Calu3 (cell line): ENCODE measurements at places on chromosomes 2 and 18.

- H3K27me3 ChIP-seq: no peaks in the 10 kb centered on the region
- peaks cover 19% of the 10 kb centered on the region for H3K36me3 ChIP-seq
- H3K4me1 ChIP-seq: peaks cover 20% of the 10 kb centered on the region
- H3K4me3 ChIP-seq: peak overlapping the region; percentile 96
- peak; percentile 10 for DNase-seq
Observed at GRCh38 chr2:15560140-15560987, 770 bp downstream of the NBAS start.

GRCh38 chr2:159683817-159684216, 28.5 kb upstream of the MARCHF7 start:
- no peaks in the 10 kb centered on the region for H3K4me1 ChIP-seq
- H3K36me3 ChIP-seq: no peaks in the 10 kb centered on the region
- H3K27me3 ChIP-seq: no peaks in the 10 kb centered on the region
- no peak overlapping the region for H3K4me3 ChIP-seq

DNA sequence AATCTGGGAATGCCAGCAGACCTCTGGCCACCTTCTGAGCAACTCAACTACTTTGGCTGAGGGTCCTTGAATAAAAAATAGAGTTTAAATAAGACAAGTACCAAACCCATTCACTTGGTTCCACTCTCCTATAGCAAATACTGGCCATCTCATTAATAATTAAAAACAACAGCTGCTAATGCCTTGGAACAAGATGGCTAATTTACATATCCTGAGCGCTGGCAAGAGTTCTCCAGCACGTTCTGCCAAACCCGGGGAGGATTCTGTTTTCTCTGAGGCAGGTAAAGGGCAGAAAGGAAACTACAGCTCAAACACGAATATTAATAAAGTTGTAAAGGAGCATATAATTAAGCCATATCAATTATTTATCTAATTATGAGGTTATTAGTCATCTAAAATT, 1123.7 kb downstream of the TDRD15 start:
- no peaks in the 10 kb centered on the region for H3K27me3 ChIP-seq
- H3K4me1 ChIP-seq: no peaks in the 10 kb centered on the region
- no peak overlapping the region for H3K27ac ChIP-seq
- no peak for DNase-seq

- H3K36me3 ChIP-seq: peaks cover 12% of the 10 kb centered on the region
- no peak overlapping the region for H3K27ac ChIP-seq
- peaks cover 71% of the 10 kb centered on the region for H3K4me1 ChIP-seq
- DNase-seq: no peak
- no peaks in the 10 kb centered on the region for H3K27me3 ChIP-seq
- no peak overlapping the region for H3K4me3 ChIP-seq
Observed at GRCh38 chr2:45965871-45966498, 314.5 kb downstream of the PRKCE start.

DNA sequence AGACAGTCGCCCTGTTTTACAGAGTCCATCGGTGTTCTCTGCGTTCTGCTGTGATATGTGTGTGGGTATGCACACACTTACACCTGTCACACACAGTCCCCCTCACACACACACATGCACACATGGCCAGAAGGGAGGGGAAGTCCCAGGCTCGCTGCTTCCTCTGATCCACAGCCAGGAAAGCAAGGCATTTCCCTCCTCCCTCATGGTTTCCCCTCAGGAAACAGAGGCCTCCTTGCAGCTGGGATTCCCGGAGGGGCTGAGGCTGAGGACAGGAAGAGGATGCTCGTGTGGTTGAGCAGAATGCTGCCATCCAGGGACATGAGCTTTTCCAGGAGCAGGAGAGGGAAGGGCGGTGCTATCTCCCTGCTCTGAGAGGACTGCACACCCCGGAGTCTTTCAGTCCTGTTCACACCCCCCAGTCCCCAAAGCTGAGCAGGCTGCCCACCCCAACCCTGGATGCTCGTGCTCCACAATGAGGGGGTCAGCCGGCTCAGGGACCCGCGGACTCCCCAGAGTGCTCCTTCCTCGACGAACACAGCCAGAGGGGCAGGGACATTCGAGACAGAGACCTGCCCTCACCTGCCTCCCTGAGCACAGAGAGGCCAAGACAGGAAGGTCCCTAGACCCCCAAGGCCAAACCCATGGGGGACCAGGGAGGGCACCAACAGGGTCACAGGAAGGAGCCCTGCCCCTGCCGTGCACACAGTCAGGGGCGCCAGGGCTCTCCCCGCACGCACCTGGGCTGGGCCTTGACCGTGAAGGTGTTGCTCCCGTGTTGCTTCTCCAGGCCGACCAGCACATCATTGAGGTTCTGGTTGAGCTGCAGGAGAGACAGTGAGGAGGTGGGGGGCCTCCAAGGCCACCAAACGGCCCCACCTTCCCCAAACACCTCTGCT, 45.3 kb downstream of the BIN1 start:
- no peaks in the 10 kb centered on the region for H3K27me3 ChIP-seq
- no peak for DNase-seq
- no peak overlapping the region for H3K4me3 ChIP-seq
- H3K36me3 ChIP-seq: peaks cover 20% of the 10 kb centered on the region
- no peak overlapping the region for H3K27ac ChIP-seq

DNA sequence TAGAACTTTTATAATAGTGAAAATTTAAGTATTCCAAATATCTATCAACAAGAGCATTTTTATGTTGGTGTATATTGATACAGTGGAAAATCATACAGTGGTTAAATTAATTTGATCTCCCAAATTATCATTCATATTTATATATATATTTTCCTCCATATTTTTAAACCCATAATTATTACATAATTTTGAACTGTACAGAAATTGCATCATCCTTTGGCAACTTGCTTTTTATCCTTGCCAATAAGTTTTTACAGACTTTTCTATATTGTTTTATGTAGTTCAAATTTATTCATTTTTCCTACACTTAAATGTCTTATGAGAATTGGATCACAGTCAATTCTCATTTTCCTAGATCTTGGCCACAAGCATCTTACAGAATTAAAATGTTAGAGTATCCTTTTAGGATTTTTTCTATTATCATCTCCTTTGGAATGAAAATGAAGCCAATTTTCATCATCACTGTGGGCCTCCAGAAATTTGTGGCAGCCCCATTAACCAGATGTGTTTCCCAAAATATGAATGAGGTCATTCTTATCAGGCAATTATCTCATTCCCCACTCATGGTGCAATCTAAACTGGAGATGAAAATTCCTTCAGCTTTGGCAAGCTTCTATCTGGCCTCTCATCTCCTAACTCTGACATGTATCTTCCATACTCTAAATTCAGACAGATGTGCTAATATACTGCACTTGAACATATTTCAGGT, 94.2 kb upstream of the DLGAP1 start:
- peaks cover 3% of the 10 kb centered on the region for H3K4me1 ChIP-seq
- no peak overlapping the region for H3K4me3 ChIP-seq
- no peak overlapping the region for H3K27ac ChIP-seq
- DNase-seq: no peak
- H3K27me3 ChIP-seq: no peaks in the 10 kb centered on the region

- H3K4me1 ChIP-seq: no peaks in the 10 kb centered on the region
- H3K27me3 ChIP-seq: no peaks in the 10 kb centered on the region
- H3K36me3 ChIP-seq: no peaks in the 10 kb centered on the region
- no peak overlapping the region for H3K4me3 ChIP-seq
Observed at GRCh38 chr18:7899078-7899477, 332.0 kb downstream of the PTPRM start.

GRCh38 chr18:28065793-28066186, 111.1 kb downstream of the CDH2 start:
- peaks cover 25% of the 10 kb centered on the region for H3K4me1 ChIP-seq
- H3K27me3 ChIP-seq: no peaks in the 10 kb centered on the region
- no peak for DNase-seq
